ENCODE measurements at places on chromosomes 2 and 18.

- DNase-seq = no peak
Observed at GRCh38 chr18:48828194-48828545, 122.6 kb downstream of the SMAD7 start.

- no peak for DNase-seq
Observed at GRCh38 chr2:119820275-119820674, 60.6 kb downstream of the PTPN4 start.

DNA sequence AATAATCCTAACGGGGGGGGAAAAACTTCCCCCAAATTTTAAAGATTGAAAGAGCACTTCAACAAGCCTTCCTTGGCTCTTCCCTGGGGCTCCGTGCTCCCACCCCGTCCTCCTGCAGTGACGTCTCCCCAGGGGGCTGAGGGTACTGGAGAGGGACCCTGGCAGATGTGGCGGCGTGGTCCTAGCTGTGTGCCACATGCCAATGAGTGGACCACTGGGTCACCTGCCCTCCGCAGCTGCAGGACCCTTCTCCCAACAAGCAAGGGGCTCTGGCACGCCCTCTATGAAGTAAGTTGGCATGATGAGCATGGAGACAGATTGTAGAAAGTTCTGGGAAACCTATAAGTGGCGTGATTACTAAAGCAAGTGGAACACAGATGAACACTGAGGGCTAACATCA lies 46.7 kb downstream of the PXDN start:
- no peak for DNase-seq

GRCh38 chr2:37181726-37182684 lies 6.5 kb downstream of the SULT6B1 start:
- DNase-seq = peak; percentile 9

DNA sequence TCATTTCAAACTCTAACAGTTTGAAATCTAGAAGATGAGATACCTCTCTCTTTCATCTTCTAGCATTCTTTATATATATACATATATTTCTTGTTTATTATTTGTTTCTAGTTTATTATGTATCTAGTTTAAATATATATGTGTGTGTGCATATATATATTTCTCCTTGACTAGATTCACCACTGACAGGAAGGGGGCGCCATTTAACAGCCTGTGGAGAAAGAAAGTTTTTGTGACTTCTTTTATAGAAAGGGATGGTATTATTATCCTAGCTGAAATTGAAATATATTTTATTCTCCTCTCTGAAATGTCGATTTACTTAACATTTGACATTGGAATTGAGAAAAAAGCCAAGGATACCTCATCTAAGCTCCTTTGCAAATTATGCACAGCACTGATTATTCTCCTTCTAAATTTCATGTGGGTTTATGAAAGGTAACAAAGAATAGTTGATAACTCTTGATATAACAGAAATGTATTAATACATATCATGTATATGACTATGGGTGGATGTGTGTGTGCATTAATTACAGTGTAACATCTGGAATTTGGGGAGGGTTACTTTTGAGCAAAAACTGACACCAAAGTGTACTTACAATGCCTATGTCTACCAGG lies 160.7 kb upstream of the NT5C1B start:
- peak; percentile 35 for DNase-seq

DNA sequence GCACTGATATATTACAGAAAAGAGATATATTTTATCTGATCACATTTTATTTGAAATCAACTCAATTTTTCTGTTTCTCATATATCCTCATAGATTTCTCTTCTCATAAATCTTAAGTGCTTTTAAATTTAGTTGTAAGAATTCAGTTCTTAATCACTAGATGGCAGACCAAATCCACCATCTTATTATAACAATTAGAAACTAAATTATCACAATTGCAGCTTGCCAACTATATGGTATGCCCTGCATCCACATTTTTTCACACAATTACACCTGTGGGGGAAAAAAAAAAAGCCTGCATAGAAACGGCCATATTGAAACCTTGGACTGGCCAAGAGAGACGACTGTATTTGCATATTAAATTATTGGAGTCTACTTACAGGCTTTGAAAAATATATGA lies 64.4 kb downstream of the COL5A2 start:
- DNase-seq = no peak

DNA sequence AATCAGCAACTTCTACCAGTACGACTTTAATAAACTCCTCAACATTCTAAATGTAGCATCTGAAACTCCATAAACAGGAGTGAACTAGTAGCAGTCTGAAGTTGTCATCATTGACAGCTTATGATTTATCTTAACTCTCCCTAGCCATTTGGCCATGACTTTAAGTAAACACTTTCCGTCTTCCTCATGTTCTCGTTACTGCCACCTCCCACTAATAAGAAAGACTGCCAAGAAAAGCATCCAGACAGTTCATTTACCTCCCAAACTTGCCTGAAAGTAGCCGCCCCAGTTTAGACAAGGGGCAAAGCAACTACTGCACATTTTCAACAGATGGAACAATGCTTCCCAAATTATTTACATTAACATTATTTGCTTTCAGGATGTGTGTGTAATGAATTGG lies 287.5 kb downstream of the OSR1 start:
- no peak for DNase-seq

DNA sequence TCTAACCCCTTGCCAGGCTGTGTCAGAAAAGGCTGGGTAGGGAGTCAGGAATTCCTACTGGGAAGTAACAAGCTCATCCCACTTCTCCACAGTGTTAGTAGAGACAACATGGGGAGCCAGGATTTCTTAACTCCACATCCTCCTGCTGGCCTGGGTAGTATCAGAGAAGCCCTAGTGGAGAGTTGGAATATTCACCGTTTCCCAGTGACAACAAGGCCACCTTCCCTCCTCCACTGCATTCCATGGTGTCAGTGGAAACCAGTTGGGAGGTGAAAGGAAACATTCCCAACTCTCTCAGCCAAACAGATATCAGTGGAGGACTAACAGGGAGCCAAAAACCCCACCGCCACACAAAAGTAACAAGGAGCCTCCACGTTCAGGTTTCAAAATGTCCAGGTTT lies 41.2 kb downstream of the SRD5A2 start:
- DNase-seq = no peak

DNA sequence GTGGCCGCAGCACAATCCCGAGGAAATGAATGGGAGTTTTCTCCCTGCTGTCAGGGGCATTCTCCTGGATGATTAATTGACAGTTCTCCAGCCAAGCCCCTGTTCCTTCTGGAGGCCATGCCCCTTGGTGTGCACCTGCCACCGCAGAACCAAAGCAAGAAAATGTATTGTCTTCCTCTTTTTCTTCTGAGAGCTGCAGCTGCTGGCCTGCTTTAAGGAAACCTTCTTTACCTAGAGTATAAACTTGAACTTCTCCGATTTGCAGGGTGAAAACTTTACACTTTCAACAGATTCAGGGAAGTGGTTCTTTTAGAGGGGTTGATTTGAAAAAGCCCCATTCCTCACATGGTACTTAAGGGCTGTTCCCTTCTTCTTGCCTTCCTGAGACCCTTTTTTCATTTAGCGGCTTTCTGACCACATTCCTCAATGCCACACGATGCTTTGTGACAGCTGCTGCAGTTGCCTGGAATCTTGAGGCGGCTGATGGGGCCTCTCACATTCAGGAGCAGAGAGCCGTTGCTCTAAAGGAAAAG lies 402.8 kb downstream of the TXNL1 start:
- no peak for DNase-seq

- no peak for DNase-seq
Observed at GRCh38 chr2:73087311-73087710, 15.8 kb upstream of the SFXN5 start.

- DNase-seq = no peak
Observed at GRCh38 chr18:4658804-4659203, 203.7 kb upstream of the DLGAP1 start.

GRCh38 chr2:158413581-158413980 lies 43.0 kb downstream of the CCDC148 start:
- no peak for DNase-seq

- no peak for DNase-seq
Observed at GRCh38 chr2:146776596-146776995, 1068.2 kb upstream of the ACVR2A start.

GRCh38 chr2:191018643-191019119 lies 4.7 kb upstream of the STAT1 start:
- no peak for DNase-seq

DNA sequence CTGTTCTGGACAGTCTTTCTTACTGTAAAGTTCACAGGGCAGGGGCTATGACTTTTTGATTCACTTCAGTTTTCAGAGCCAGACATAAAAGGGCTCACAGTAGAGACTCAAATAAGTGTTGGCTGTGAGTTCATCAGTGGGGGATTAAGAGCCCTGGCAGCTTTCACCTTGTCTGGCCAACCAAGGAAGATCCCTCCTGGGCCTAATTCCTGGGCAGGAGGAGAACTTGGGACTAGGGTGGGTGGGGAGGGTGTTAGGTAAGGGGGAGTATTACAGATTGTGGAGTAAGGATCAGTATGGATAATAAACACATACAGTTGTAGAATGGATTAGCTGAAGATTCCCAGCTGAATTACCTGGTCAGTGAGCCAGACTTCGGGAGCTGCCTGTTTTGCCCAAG lies 904 bp upstream of the SFXN5 start:
- no peak for DNase-seq

DNA sequence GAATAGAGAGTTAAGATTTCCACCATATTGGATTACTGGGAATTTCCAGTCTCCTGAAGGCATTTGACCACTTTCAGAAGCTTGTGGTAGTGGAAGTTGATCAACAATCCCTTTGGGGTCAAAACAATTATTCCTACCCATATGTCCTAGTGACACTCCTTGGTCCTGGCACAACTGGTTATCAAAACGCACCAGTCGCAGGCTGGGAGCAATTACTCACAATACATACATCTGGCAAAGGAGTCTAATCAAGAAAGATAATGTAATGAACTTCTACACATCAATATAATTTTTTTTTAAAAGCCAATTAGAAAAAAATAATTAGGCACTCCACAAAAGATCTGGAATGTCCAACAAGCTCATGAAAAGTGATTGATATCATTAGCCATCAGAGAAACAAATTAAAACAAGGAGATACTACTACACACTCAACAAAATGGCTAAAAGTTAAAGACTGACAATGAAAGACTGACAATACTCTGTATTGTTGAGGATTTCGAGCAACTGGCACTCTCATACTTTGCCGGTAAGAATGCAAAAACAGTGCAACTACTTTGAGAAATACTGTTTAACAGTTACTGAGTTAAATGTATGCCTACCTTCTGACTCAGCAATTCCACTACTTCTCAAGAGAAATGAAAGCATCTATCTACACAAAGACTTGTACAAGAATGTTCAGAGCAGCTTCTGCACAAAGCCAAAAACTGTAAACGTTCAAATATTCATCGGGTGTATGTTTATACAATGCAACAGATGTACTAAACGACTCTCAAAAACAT lies 2.0 kb downstream of the INO80C start:
- DNase-seq = no peak

- no peak for DNase-seq
Observed at GRCh38 chr2:218734190-218734975, 23.7 kb downstream of the TTLL4 start.

DNA sequence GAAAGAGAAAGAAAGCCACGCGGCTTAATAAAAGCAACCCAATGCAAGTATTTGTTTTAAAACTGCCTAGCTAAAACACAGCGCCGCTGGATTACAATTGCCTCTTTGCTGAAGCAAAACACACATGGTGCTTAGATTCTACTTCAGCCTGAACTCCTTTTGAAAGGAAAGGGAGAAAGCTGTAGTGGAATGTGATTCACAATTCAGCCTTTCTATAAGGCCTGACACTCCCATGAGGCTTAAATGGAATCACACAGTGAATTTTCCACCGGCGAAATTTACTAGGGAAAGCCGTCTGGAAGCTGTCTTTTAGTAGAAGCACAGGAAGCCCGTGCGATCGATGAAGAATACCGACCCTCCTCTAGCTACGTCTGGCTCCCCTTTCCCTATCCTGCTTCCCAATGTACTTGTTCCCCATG lies 348.0 kb downstream of the DLGAP1 start:
- DNase-seq = no peak

GRCh38 chr2:145032791-145033190 lies 512.9 kb upstream of the ZEB2 start:
- DNase-seq = no peak

DNA sequence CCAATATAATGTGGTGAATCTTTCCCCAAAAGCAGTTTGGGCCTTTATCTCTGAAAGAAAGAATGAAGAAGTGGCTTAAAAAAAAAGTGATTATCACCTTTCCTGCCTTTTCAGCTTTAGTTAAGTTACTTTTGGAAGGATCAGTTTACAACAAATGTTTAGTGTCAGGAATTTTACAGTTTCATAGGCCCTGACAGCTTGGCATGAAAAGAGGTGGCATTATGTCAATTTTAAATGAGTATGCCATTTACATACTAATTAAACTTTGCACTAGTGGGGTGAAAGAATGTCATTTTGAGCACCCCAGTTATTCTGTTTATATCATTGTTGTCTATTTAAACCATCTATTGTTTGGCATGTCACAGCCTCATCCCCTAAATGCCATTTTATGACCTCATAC lies 763.5 kb upstream of the FANCL start:
- DNase-seq = no peak

DNA sequence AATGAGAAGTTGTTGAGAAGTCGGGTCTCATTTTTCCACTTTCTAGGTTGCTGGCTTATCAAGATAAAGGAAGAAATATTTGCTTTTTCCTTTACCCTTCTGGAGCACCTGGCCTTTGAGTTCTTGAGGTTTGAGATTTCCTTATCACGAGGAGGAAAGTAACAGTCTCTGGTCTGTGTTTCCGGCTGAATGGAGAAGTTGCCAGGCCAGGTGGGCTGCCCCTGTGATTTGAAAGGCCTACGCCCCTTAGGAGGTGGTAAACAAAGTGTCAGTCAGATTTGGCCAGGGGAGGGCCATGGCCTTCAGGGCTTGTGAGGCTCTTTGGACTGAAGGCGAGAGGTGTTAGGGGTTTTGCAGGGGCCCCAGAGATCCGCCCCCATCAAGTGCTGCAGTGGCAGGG lies 156.7 kb upstream of the HAAO start:
- DNase-seq = no peak

DNA sequence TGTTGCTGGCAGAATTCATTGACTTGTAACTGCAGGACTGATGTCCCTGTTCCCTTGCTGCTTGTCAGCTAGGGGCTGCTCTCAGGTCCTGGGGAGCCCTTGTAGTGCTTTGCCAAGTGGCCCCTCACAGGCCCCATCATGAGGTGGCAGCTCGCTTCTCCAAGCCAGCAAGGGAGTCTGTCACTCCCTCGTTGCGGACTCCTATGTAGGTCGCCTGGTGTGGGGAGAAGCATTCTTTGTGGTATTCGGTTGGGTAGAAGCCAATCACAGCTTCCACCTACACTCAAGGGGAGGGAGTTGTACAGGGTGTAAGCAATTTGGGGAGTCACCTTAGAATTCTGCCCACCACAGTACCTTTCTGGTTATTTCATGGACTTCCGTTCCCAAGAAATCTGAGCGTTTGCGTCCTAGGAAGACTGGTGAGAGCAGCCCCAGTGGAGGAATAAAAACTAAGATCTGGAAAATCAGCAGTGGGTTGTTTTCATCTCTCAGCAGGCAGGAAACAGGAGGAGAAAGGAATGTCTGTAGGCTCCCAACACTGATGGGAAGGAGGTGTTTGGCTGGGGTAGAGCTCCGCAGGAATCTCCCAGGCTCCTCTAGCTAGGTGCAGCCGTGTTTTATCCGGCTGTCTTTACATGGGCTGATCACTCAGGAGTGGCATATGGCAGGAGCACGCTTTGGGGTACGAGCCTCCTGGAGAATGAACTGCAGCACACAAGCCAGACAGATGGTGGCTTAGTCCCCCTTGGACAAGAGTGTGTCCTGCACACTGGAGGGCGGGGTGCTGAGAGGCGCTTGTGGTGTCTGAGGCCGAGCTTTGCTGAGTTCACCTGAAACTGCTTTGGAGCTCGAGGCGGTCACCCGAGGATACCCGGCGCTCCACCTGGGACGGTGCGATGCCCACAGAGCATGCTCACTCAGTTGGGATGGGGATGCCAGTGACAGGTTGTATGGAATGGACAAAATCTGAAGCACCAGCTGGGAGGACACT lies 58.3 kb downstream of the LDLRAD4 start:
- DNase-seq = no peak
